ENCODE measurements at places on chromosomes 4 and X. TPM values are rescaled to one million over a fixed set of nuclear protein-coding genes. Genes with fewer than 3 reads are reported as not detected.

GRCh38 chr4:94274912-94275311 lies 67.2 kb downstream of the SMARCAD1 start:
- peaks cover 25% of the 10 kb centered on the region for H3K36me3 ChIP-seq
- H3K4me3 ChIP-seq, result no peak overlapping the region
- H3K4me1 ChIP-seq, result peaks cover 6% of the 10 kb centered on the region

GRCh38 chr4:185115827-185116232 lies 27.2 kb upstream of the SLC25A4 start:
- H3K27ac ChIP-seq, result no peak overlapping the region
- peaks cover 10% of the 10 kb centered on the region for H3K27me3 ChIP-seq
- no peaks in the 10 kb centered on the region for H3K4me1 ChIP-seq
- H3K36me3 ChIP-seq, result no peaks in the 10 kb centered on the region
- H3K4me3 ChIP-seq, result no peak overlapping the region
- no peak for DNase-seq

GRCh38 chrX:34560180-34560579 lies 96.9 kb downstream of the TMEM47 start:
- no peaks in the 10 kb centered on the region for H3K4me1 ChIP-seq
- no peak for DNase-seq
- H3K36me3 ChIP-seq, result no peaks in the 10 kb centered on the region
- H3K4me3 ChIP-seq, result no peak overlapping the region

- H3K27me3 ChIP-seq, result peaks cover 25% of the 10 kb centered on the region
- no peak for DNase-seq
- H3K36me3 ChIP-seq, result no peaks in the 10 kb centered on the region
- peaks cover 5% of the 10 kb centered on the region for H3K4me1 ChIP-seq
These were observed 299.0 kb downstream of the RAPGEF2 start for GRCh38 chr4:159401791-159402380.

DNA sequence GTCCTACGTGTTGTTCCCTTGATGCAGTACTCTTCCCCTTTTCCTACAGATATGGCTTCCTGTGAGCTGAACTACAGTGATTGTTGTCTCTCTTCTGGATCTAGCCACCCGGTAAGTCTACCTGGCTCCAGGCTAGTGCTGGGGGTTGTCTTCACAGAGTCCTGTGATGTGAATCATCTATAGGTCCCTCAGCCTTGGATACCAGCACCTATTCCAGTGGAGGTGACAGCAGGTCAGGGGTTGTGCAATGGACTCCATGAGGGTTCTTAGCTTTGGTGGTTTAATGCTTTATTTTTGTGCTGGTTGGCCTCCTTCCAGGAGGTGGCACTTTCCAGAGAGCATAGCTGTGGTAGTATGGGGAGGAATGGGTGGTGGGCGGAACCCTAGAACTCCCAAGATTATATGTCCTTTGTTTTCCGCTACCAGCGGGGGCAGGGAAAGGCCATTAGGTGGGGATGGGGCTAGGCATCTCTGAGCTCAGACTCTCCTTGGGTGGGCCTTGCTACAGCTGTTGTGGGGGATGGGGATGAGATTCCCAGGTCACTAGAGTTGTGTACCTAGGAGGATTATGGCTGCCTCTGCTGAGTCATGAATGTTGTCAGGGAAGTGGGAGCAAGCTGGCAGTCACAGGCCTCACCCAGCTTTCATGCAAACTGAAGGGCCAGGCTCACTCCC lies 121.4 kb upstream of the ANKRD50 start:
- DNase-seq, result no peak
- no peaks in the 10 kb centered on the region for H3K4me1 ChIP-seq
- no peak overlapping the region for H3K4me3 ChIP-seq
- H3K27ac ChIP-seq, result no peak overlapping the region
- H3K36me3 ChIP-seq, result no peaks in the 10 kb centered on the region

The ING2 gene
- total RNA-seq, result 19.4 TPM
